ENCODE measurements at places on chromosomes 16 and 17.

- DNase-seq: no peak
These were observed 129.1 kb upstream of the HS3ST2 start for GRCh38 chr16:22684574-22685458.

DNA sequence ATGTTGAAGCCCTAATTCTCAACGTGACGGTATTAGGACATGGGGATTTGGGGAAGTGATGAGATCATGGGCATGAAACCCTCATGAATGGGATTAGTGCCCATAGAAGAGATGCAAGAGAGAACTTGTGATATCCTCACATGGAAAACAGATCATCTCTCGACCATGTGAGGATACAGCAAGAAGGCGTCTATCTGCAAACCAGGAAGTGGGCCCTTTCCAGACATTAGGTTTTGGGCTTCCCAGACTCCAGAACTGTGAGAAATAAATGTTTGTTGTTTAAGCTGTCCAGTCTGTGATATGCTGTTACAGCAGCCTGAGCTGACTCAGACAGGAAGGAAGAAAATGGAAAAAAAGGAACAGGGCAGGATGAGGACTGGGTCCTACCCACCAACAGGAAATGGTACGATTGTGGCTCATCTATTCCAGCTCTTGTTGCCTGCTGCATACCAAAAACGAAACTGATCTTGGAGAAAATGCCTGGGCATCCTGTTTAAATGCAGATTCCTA lies 21.9 kb upstream of the SSTR2 start:
- no peak for DNase-seq

- no peak for DNase-seq
These were observed 269.7 kb downstream of the SEC14L1 start for GRCh38 chr17:77410470-77410869.

GRCh38 chr16:57519796-57520360 lies 16.5 kb downstream of the CCDC102A start:
- DNase-seq: peak; percentile 91

DNA sequence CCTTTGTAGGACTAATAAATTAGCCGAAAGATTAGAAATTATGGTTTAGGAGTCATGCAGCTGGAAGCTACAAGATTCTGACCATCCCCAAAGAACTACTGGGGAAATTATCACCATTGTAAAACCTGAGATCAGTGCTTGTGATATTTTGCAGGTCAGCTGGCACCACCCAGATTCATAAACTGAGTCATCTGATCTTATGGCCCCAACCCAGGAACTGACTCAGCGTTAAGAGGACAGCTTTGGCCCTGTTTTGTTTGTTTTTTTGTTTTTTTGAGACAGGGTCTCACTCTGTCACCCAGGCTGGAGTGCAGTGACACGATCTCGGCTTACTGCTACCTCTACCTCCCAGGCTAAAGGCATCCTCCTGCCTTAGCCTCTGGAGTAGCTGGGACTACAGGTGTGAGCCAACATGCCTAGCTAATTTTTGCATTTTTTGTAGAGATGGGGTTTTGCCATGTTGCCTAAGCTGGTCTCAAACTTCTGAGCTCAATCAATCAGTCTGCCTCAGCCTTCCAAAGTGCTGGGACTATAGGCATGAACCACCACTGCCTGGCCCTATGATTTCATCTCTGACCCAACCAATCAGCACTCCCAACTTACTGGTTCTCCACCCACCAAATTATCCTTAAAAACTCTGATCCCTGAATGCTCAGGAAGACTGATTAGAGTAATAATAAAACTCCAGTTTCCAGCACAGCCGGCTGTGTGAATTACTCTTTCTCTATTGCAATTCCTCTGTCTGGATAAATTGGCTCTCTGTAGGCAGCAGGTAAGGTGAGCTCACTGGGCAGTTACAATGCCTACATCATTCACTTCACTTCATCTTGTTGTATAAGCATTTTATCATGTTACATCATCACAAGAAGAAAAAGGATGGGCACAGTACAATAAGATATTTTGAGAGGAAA lies 79.4 kb upstream of the KSR1 start:
- no peak for DNase-seq

DNA sequence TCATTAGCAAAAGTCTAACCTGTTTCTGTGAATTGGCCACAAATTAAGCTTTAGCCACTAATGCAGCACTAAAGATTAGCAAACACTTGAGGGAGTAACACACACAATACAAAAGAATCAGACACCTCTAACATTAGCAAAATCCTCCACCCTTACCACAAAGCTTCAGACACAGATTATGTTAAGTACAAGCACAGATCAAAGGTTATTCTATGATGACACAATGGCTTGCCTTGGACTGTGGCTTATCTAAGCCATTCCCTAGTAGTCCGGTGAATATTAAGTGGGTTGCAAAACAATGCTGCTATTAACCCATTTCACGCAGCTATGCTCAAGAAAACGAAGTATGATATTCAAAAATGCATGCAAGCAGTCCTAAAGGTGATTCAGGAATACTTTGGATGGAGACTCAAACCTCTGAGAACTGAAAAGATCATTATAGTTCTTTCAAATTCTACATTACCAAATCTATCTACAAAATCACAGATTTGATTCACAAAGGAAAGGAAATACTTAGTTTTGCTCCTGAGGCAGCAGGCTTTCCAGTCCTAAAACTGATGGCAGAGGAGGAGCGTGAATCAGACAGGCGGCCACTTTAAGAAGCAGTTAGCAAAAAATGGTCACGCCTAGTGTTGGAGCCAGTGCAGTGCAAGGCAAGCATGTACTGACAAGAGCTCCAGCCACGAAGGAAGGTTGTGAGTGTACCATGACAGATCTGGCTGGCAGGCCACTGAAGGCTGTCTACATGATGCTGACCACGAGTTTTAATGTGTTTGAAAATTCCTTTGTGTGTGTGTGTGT lies 67.2 kb downstream of the PARN start:
- DNase-seq: peak; percentile 14

GRCh38 chr16:74071996-74072535 lies 224.5 kb upstream of the PSMD7 start:
- DNase-seq: no peak

DNA sequence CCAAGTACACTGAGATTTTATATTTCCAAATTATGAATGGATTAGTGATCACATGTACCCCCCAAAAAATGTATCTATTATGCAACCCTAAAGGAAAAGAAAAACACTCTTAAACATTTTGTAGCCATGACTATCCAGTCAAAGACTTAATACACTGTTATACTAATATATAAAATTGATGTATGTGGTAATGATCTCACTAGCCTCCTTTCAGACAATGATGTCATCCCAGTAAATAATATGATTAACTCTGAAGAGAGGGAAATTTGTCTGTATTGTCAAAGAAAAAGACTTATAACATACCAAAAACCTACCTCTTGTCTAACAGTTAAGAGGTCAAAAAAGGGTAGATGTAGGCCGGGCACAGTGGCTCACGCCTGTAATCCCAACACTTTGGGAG lies 80.7 kb downstream of the USP32 start:
- no peak for DNase-seq

- no peak for DNase-seq
These were observed 51.1 kb upstream of the VPS4A start for GRCh38 chr16:69260019-69260418.

- peak; percentile 68 for DNase-seq
These were observed at the start of gene NUPR1 for GRCh38 chr16:28538733-28539596. Gene NUPR1 (minus strand): TSS chr16:28538974. CDS start chr16:28538907, 67 bp downstream.

DNA sequence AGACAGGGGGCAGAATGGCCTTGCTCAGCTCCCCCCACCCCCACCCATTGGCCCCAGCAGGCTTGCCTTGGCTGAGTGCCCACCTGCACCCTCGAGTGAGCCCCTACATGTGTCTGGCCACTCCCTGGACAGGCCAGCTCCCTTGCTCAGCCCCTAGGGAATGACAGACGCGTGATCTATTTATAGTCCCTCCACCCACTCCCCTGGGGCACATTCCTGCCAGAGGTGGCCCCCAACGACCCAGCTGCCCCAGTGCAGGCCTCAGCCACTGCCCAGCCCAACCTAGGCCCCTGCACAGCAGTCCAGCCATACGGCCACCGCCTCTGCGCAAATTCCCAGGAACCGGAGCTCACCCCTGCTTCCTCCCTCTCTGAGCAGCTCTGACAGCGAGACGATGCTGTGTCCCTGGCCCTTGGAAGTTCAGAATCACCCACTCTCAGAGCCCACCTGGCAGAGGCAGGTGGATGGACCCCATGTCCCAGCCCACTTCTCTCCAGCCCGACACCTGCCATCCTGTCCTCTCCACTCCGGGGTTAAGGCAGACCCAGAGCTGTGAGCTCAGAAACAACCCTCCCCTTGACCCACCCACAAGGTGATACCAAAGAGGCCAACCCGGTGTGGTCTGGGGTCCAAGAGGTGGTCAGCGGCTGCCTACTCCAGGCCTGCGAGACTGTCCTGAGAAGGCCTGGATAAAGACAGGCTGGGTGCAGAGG lies 11.5 kb upstream of the P2RX1 start:
- DNase-seq: no peak

- DNase-seq: no peak
These were observed 120.8 kb upstream of the SEC14L1 start for GRCh38 chr17:77019893-77020379.

GRCh38 chr16:90057738-90058173 lies 19.4 kb downstream of the PRDM7 start:
- no peak for DNase-seq

DNA sequence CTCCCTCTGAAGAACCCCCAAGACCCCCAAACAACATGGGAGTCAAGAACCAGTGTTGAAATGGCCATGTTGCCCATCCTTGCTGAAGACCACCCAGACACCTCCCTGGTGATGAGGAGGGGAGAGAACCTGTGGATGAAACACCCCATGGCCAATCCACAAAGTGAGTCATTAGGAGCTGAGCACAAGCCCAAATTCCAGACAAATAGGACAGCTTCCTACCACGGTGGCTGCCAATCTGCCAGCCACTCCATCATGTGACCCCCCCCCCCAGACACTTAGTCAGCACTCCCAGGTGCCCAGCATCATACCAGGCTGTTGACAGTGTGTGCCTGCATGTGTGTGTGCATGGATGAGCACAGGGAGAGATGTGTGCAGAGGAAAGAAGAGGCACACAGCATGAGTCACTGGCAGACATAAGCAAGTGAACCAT lies 26.4 kb upstream of the RPL38 start:
- DNase-seq: no peak

- DNase-seq: no peak
These were observed 84.2 kb downstream of the MAP2K4 start for GRCh38 chr17:12104831-12105230.

GRCh38 chr17:37766971-37767370 lies 22.1 kb upstream of the HNF1B start:
- no peak for DNase-seq

DNA sequence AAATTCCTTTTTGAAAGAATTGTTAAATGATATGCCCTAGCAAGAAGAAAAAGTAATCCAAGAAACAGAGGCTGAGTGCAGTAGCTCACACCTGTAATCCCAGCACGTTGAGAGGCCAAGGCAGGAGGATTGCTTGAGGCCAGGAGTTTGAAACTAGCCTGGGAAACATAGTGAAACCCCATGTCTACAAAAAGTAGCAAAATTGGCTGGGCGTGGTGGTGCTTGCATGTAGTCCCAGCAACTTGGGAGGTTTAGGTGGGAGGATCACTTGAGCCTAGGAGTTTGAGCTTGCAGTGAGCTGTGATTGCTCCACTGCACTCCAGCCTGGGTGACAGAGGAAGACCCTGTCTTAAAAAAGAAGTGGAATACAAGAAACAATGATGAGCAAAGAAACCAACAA lies 56.1 kb downstream of the NT5M start:
- no peak for DNase-seq

- DNase-seq: no peak
These were observed 17.8 kb downstream of the ADAMTS18 start for GRCh38 chr16:77416939-77417480.

DNA sequence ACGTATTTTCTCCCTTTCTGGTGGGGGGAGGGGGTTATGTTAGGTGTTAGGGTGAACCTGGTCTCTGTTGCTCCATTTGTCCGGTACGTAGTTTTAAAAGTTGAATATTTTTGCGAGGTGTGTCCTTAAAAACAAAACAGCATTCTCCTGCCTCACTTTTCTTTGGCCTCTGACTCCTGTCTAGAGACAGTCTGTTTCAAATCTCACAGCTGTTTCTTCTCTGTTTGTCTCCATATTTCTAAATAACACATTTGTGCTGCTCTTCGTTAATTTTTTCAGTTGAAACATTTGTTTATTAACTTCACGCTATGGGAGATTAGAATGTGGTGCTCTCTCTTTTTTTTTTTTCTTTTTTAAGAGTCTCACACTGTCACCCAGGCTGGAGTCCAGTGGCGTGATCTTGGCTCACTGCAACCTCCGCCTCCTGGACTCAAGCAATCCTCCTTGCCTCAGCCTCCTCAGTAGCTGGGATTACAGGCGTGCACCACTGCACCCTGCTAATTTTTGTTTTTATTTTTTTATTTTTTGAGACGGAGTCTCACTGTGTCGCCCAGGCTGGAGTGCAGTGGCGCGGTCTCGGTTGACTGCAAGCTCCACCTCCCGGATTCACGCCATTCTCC lies 31.7 kb downstream of the RPA1 start:
- DNase-seq: no peak

DNA sequence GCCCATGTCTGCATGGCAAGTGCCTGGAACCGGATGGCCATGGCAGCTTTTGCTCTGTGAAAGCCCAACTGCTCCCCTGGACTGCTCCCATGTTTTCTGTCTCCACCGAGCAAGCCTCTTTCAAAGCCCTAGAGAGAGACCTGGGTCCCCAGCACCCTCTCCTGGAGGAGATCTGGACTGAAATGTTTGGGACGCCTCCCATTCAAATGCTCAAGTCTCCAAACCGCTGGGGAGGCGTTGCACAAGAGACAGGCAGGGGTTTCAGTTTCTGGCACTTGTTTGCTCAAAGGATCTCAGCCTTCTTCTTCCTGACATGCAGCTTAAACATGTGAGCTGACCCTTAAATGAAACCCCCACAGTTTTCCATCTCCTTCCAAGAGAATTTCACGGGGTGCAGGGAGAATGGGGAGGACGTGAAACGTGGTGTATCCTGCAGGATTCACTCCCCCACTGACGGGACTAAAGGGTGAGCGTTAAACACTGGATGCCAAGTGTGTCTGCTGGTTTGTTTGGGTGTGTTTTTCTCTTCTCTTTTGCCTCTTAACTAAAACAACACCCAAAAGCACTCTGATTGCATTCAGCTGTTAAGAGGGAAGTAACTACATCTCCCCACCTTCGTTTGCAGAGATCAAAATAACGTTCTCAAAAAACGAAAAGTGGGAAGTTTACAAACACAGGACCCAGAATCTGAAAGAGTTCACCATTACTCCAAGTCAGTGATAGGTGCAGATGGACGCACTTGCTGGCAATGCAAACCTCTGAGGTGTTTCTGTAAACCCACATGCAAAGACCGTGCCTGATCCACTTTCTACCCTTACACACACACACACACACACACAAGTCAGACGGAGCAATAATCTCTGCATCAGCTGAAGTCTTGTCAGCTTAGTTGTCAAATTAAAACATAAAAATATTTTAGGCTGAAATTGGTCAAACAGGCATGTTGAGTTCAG lies 256.9 kb downstream of the C16orf95 start:
- peak; percentile 47 for DNase-seq

DNA sequence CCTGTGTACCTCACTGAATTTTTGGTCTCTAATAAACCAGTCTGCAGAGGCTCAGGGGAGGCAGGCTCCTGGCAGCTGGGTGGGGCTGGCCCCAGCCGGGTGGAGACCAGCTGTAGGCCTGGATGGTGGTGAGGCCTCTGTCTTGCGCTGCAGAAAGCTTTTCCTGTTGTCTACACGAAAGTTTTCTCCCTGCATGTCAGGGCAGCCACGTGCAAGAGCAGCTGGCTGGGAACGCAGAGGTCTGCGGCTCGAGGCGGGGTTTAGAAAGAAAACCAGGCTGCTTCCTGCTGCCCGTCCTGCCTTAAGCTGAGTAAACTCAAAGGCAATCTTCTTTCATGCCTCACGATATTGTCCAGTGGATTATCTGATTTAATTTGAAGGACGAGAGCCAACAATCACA lies 2.4 kb downstream of the SERPINF1 start:
- peak; percentile 72 for DNase-seq
